T follicular helper cell (primary cell): ENCODE measurements at places on chromosomes 13 and 19.

- DNase-seq: no peak
These were observed 47.2 kb downstream of the CHST8 start for GRCh38 chr19:33668968-33669367.

- no peak for DNase-seq
These were observed 156.2 kb downstream of the PCCA start for GRCh38 chr13:100245104-100245503.

DNA sequence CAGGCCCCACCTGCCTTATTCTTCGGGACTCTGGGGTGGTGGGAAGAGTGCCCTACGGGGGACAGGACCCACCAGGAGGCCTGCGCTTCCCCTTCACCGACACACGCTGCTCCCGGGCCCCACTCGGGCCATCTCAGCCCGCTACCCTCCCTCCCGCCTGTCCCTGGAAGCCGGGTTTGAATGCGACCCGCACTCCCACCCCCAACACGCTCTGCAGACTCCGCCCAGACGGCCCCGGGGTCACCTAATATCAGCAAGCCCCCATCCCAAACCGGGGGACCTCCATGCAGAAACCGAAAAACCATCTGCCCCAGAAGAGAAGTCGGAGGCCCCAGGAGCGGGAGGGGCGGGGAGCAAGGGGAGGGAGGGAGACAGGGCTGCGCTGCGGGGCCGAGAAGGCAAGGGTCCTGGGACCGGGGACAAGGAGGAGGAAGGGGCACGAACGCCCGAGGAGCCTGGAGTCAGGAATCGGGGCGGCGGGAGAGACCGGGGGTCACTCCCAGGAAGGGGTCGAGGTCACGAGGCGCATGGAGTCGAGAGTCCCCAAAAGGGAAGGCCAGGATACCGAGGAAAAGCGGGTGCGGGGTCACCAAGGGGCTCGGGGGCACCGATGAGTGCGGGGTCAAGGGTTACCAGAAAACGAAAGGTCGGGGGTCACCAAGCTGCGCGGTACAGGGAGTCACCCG is 766 bp downstream of the SBNO2 start:
- DNase-seq: no peak

GRCh38 chr19:19552798-19553197 is 14.7 kb downstream of the CILP2 start:
- DNase-seq: no peak

DNA sequence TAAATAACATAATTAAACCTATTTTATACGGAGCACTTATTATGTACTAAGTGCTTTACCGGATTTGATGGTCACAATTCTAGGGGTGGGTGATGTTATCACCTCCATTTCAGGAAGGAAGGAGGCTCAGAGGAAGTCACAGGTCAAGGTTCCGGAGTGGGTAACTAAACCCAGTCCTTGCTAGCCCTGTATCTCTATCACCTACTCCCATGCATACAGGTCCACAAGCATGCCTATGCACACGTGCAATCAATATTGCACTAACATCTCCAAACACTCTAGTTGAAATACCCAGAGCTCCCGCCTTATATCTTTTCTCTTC is 17.8 kb upstream of the FOSB start:
- DNase-seq: no peak

GRCh38 chr19:51091126-51091525 is 8.4 kb upstream of the KLK14 start:
- DNase-seq: no peak

DNA sequence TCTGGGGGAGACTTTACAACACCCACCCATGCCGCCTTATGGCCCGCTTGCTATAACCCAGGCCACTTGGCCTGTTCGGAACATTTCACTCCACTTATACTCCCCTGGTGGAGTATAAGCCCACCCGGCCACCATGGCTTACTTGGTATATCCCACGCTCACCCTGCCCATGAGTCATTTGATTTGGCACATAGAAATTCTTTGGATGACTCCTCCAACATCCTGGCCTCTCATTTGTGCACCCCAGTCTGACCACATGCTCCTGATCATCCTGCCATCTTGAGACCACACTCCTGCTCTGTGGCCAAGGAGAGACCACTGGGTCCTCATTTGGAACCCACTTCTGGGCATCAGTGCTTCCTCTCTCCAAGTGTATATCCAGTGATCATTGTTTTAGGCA is 5.2 kb downstream of the SPACA6 start:
- DNase-seq: no peak

DNA sequence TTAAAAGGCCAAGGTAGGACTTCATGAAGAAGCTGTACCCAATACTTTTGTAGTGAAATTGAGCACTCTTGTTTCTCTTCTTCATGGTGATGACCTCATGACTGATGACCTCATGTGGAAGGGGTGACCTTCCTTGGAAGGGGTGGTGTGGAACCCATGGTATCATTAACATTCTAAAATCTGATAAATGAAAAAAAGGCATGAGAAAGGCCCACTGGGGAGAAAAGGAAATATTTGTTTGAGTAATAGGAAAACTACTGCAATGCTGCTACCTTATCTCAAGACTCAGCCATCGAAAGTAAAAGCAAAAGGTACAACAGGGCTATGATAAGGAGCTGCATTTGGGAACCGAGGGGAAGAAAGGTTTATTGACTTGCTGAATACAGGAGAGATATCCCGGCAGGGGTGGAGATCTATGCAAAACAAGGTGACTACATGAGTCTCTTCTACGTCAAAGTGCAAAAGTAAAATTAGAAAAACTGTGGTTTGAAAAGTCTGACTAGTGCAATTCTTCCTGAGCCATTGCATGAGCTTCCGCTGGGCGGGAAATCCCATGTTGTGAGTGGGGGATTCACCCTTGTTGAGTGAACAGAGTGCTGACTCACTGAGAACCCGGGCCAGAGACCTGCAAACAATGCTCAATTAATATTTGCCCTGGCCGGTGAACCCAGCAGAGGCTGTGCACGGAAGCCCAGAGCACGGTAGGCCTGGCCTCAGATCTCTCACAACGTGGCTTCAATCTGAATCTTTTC is 138.9 kb upstream of the RFC3 start:
- DNase-seq: peak; percentile 34

- no peak for DNase-seq
These were observed 204.9 kb downstream of the ZIC5 start for GRCh38 chr13:99766641-99767045.

- DNase-seq: no peak
These were observed 16.0 kb downstream of the ZNF44 start for GRCh38 chr19:12278713-12279112.
